ENCODE measurements at places on chromosomes 16 and 17.

DNA sequence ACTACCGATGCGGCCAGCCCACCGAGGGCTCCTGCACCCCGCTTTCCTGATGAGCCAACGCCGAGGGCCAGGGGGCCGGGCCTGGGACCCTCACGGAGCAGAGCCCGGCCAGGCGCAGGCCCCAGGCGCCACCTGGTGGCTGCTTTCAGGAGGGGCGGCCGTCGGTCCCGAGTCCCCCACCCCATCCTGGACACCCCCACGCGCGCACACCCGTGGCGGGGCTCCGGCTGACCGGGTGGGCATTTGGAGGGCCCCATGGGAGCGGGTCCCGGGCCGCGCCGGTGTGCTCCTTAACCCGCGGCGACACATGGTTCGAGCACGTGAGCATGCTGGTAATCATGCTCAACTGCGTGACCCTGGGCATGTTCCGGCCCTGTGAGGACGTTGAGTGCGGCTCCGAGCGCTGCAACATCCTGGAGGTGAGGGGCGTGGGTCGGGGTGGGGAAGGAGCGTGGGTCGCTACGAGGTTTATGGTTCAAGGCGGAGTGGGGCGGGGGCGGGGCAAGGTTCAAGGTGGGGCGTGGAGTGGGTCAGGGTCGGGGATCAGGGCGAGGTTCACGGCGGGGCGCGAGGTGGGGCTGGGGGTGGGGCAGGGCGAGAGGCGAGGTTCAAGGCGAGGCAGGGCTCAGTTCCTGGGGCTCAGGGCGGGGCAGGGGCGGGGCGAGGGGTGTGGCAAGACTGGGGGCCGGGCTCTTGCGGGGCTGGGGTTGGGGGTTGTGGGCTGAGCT, 30.2 kb downstream of the TPSG1 start:
- DNase-seq, result no peak

- DNase-seq, result no peak
Observed at GRCh38 chr17:16313139-16314090, 39.9 kb downstream of the CENPV start.

DNA sequence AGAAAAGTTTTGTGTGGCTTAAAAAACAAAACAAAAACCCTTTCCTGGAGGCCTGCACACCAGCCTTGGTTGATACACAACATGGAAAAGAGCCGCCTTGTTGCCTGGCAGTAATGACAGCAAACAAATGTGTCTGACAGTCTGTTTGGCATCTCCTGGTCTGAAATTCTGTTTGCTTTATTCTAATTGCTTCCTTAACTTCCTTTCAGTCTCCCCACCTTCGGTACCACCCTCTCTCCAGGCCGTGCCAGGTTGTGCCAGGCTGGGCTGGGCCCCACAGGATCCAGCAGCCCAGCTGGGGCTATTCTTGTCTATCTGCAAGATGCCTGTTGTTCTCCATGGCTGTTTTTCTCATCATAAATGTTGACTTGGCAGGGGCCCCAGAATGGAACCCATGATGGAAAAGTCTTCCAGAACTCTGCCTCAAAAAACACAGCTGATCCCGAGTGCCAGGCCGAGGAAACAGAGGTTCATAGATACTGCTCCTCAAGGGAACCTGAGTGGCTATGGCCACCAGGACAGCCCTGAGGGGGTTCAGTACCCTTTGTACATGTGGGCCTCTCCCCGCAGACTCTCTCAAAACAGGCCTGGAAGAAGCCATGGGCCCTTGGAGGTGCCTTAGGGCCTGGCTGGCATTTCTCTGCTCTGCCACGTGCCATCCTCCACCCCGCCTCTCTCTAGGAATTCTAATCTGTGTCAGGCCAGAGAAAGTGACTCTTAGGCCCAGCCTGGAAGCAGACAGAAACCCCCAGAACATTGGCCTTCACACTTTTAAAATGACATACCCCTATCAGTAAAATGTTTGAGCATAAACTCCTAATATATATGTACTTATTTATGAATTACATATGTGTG, 50.5 kb downstream of the YPEL2 start:
- no peak for DNase-seq

DNA sequence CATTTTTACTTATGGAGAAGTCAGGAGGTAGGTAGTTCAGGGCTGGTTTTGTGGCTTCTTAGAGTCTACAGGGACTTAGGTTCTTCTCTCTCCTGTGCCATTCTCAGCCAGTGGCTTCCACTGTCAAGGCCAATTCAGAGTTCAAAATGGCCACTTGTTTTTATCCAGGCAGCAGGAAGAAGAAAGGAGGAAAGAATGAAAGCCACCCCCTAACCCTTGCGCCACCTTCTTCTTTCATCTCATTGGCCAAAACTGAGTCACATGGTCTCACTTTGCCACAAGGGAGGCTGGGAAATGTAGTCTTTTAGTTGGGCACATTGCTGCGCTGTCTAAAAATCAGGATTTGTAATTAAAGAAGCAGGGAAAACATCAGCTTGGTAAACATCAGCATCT, 60.8 kb upstream of the MED9 start:
- DNase-seq, result peak; percentile 62

- DNase-seq, result no peak
Observed at GRCh38 chr17:66340720-66341119, 38.3 kb downstream of the PRKCA start.

DNA sequence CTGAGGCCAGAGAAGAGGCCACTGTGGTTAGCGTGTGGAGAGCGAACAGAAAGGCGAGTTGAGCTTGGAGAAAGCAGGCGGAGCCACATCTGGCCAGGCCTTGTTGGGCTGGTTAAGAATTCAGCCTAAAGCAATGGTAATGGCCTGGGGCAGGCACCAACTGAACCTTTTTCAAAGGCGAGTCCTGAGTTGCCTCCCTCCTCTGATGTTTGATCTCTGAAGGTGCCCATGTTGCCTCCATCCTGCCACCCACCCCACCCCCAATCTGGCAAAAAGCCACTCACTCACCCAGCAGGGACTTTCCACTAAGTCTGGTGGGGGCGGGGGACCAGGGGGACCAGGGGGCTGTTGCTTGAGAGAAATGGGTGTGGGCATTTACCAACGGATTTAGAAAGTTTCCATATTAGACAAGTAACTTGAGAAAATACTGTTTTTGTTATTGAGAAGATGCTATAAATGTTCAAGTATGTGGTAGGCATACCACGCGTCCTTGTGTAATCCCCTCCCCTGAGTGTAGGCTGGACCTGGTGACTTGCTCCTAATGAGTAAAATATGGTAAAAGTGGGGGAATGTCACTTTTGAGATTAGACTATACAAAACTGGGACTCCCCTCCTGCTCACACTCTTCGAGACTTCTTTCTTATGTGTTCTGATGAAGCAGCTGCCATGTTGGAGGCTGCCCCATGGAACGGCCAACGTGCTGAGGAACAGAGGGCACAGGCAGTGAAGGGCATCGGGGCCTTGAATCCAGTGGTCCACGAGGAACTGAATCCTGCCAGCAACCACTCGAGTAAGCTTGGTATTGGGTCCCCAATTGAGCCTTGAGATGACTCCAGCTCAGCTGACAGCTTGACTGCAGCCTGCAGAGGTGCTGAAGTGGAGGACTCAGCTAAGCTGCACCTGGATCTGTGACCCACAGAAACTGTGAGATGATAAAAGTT, 29.9 kb upstream of the TNS4 start:
- no peak for DNase-seq

DNA sequence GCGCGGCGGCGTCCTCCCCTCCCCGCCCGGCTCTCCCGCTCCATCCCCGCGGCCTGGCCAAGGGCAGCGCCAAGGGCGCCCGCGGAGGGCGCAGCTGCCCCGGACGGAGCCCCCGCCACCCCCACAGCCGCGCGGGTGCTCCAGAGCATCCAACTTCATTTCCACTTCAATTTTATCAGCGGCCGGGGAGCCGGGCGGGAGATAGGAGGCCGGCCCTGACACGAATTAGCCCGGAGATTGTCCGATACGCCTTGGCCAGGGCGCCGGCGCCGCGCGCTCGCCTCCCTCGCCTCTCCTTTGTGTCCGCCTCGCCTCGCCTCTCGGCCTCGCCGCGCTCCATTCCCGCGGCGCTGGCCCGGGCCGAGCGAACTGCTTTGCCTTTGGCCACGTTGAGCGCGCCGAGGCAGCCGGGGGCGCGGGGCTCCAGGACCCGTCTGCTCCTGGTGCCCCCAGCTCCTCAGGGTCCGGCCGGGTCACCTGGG, 129.1 kb upstream of the LHX1 start:
- DNase-seq, result no peak

DNA sequence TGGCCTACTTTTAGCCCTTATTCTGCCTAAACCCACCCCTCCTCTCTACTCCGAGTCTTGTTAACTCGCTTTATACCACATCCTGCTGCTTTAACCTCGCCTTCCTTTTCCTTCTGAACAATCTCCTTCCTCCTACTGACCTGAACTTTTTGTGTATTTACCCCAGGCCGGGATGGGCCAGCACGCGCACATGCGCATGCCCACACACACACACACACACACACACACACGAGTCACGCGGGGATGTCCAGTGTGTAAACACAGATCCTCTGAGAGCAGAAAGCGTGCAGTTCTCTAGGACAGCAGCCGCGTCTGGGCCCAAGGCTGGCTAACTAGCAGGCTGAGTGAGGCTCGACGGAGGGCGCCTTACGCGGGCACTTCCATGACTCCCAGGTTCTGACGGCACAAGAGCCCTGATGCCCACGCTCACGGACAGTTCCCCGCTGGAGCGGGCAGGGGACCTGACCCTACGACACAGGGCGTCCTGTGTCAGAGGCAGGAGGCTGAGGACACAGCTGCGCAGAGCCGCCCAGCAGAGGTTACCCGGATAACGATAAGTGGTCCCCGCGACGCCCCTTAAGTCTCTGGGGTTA, 610 bp downstream of the PIK3R5 start:
- DNase-seq, result peak; percentile 82

- DNase-seq, result no peak
Observed at GRCh38 chr17:55961386-55961785, 191.9 kb upstream of the ANKFN1 start.

DNA sequence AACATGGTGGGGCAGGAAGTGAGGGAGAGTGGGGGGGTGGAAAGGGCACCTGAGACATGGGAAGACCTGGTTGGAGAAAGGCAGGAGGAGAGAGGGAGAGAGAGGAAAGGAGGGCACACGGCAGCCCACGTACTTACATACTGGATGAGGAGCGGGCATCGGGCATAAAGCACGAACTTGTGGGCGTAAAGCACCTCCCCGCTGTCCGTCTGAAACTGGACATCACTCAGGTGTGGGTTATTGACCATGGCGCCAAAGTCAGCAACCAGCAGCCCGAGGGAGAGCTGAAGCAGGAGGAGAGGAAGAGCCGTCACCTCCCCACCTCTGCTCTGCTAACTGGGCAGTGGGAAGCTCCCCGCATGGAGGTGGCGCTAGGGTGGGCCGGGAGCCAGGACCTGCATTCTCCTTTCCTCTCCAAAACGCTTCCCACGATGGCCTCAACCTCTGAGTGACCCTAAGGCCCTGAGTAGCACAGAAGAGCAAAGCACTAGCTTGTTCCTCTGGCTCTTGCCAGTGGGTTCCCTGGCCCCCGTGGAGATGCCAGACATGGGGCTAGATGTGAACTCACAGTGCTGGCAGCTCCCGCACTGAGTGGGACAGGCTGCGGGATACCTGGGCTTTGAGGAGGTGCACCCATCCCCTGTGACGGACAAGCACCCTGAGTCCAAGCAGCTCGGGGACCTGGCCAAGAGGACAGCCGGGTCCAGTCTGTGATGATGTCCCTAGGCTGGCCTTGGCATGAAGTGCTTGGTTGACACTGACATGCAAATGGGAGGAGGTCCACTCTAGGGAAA, 16.9 kb downstream of the SLX4 start:
- no peak for DNase-seq

GRCh38 chr16:49608779-49609178, 235.2 kb downstream of the C16orf78 start:
- DNase-seq, result no peak

- peak; percentile 67 for DNase-seq
Observed at GRCh38 chr17:41329279-41329948, 13.9 kb upstream of the KRTAP17-1 start.

DNA sequence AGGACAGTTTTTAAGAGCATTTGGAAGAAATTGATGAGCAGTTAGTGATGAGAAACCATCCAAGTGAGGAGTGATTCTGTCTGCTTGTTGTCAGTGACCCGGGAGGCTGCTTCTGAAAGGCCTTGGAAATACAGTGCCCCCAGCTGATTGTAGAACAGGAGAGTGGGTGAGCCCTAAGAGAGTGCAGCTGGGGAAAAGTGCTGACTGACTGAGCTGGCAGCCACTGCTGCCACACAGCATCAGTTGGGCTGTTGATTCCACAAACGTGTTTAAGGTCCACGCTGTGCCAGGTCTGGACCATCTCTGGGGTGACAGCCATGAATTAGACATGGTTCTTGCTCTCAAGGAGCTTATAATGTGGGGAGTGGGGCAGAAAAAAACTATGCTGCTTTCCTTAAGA, 18.9 kb downstream of the NUP93 start:
- no peak for DNase-seq

DNA sequence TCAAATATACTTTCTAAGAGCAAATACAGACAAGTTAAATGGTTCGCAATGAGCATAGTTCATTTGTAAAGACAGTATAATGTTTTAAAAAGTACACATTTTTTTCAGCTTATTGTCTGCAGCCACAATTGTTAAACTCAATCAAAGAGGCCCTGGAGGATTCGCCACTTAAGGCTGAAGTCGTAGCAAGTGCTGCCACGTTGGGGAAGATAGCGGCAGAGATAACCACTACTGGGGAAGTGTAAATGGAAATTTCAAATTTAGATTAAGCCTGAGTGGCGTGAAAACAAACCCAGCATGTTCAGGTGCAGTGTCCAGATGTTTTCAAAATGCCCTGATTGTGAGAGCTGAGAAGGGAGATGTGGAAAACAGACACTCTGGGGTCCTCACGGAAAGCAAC, 8.4 kb downstream of the PMP22 start:
- DNase-seq, result no peak

DNA sequence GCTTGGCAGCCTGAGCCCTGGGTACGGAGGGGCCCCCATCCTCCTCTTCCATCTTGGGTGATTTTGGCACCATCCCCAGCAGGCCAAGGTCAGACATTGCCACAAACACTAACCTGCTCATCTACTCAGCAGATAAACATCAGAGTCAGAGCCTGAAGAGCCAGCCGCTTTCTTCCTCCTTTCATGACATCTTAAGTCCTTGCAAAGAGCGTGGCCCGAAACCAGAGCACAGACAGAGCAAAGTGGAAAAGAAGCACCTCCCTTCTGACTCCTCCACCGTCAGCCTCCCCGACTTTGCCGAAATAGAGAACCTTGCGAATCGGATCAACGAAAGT, 60.4 kb upstream of the RPH3AL start:
- DNase-seq, result no peak

DNA sequence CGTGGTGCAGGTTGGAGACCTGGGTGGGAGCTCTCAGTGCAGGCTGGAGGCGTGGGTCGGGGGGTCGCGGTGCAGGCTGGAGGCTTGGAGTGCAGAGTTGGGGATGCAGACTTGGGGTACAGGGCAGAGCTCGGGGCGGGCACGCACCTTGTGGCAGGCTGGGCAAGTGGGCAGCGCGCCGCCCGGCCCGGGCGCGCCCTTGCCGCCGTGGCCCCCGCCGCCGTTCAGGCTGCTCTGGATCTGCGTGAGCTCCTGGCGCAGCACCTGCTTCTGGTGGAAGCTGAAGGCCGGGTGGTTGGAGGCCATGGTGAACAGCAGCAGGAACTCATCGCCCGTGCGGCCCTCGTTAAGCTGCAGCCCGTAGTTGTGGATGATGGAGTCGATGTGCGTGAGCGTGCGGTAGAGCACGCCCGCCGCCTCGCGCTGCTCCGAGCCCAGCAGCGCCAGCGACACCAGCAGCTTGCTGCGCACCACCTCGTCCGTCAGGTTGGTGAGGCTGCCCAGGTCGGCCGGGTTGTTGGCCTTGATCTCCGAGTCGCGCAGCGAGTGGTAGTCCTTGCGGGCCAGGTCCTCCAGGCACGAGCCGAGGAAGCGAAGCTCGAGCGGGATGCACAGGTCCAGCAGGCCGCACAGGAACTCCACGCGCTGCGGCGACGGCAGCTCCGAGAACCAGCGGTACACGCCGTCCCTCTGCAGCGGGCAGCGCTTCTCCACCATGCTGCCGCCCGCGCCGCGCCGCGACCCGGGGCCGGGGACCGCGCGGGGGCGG, 1.1 kb downstream of the ZCCHC14 start:
- no peak for DNase-seq
